ENCODE measurements at places on chromosomes 2 and 18. TPM values are rescaled to one million over a fixed set of nuclear protein-coding genes. Genes with fewer than 3 reads are reported as not detected.

CPS1 gene
- 0.86 TPM for polyA plus RNA-seq

CSRNP3 gene
- 0.77 TPM for polyA plus RNA-seq

HOXD13 gene
- polyA plus RNA-seq: not detected

CNDP2 gene
- 62.3 TPM for polyA plus RNA-seq

LYG2 gene
- not detected for polyA plus RNA-seq

MAP2 gene
- polyA plus RNA-seq: 3.5 TPM

SLC5A7 gene
- polyA plus RNA-seq: 0.07 TPM

ANKRD23 gene
- polyA plus RNA-seq: 17.9 TPM

CIDEA gene
- 2.0 TPM for polyA plus RNA-seq

ACTR3 gene
- 68.8 TPM for polyA plus RNA-seq

PLCL1 gene
- polyA plus RNA-seq: 19.1 TPM

PTGR3 gene
- 10.0 TPM for polyA plus RNA-seq

ANKRD62 gene
- not detected for polyA plus RNA-seq

TMEM198 gene
- 10.7 TPM for polyA plus RNA-seq

MEIS1 gene
- polyA plus RNA-seq: 28.5 TPM

ANKRD30B gene
- not detected for polyA plus RNA-seq

SLC39A6 gene
- 3.5 TPM for polyA plus RNA-seq

SERPINB3 gene
- polyA plus RNA-seq: not detected

TTN gene
- 862 TPM for polyA plus RNA-seq

TCF23 gene
- 0.07 TPM for polyA plus RNA-seq

REG1A gene
- polyA plus RNA-seq: not detected

ALKAL2 gene
- polyA plus RNA-seq: 1.3 TPM

ZAP70 gene
- 1.3 TPM for polyA plus RNA-seq

TIA1 gene
- 18.8 TPM for polyA plus RNA-seq

TLX2 gene
- not detected for polyA plus RNA-seq

UGT1A1 gene
- polyA plus RNA-seq: not detected

PLEKHH2 gene
- 1.4 TPM for polyA plus RNA-seq

CYS1 gene
- polyA plus RNA-seq: 0.38 TPM

HOXD10 gene
- polyA plus RNA-seq: not detected

SLC35F6 gene
- polyA plus RNA-seq: 17.2 TPM

PROC gene
- polyA plus RNA-seq: not detected

DSEL gene
- 0.73 TPM for polyA plus RNA-seq

Measured in heart right ventricle (tissue), 16 donors.